ENCODE measurements at places on chromosomes 6 and 20.

- DNase-seq = no peak
Observed at GRCh38 chr6:97456070-97456469, 173.1 kb upstream of the MMS22L start.

GRCh38 chr6:148599967-148600426 lies 146.8 kb upstream of the UST start:
- DNase-seq = no peak

DNA sequence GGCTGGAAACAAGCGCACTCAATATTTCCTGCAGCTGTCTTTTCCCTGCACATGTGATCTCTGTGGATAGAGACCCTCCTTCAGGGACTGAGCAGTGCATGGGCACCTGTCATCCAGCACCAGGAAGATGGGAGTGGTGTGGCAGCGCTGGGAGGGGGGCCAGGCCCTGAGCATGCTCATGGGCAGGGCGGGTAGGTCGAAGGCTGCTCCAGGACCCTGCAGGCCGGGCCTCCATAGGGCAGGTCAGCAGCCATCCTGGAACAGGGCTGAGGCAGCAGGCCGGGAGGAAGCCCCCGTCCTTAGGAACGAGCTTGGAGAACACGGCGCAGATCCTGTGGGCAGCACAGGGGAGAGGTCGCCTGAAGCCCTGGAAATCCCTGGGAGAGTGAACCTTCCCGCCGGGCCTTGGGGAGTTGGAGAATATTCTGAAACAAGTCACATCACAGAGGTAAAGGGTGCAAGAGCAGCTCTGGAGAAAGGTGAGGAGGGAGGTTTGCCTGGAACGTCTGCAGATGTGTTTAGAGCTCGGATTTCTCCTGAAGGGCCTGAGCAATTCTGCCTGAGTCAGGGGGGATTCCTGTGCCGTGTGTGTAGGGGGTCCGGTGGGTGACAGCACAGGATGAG lies 133.2 kb downstream of the SMOC2 start:
- no peak for DNase-seq

GRCh38 chr6:75224303-75224926 lies 18.6 kb upstream of the COL12A1 start:
- no peak for DNase-seq

DNA sequence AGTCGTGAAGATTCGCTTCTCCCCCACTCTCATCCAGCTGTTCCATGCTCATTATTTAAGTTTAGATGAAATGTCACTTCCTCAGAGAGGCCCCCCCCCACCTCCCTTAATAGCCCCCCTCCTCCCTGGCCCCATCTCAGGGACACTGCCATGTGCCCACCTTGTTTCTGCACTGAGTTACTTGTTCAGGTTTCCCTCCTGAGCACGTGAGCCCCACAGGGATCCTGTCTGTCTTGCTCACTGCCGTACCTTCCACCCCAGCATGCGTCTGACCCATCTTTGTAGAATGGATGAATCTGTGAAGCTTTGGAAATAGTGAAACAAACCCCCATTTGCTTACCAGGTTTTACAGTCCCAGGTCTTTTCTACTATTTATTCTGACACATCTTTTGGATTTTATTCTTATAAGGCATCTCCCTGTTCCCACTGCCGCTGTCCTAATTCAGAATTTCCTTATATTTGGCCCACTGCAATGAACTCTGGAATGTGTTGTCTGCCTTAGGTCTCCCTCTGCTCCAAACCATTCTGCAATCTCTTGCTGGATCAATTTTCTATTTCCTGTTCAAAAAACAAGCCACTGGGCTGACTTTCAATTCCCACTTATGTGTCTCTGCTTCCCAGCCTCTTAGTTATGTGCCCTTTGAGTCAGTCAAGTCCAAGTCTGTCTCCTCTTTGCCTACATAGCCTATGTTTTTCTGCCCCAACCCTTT lies 136.5 kb upstream of the ECI2 start:
- DNase-seq = no peak

DNA sequence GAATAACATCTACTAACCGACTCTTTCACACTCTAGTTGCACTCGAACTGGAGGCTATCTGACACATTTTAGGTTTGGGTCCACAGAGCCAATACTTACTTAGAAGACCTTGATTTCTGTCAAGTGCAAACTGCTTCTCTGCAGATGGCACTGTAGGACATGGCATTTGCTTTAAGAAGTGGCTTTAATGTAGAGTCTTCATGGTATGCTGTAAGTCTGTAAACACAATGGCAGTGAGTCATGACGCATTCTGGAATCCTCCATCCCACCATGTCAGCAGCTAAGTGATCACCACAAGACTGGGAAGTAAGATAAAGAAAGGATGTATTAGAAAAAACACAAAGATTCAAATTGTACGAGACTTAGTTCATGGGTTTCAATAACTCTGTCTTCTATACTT lies 377.0 kb upstream of the NOX3 start:
- no peak for DNase-seq

- DNase-seq = no peak
Observed at GRCh38 chr6:94389218-94389617, 969.9 kb upstream of the EPHA7 start.

DNA sequence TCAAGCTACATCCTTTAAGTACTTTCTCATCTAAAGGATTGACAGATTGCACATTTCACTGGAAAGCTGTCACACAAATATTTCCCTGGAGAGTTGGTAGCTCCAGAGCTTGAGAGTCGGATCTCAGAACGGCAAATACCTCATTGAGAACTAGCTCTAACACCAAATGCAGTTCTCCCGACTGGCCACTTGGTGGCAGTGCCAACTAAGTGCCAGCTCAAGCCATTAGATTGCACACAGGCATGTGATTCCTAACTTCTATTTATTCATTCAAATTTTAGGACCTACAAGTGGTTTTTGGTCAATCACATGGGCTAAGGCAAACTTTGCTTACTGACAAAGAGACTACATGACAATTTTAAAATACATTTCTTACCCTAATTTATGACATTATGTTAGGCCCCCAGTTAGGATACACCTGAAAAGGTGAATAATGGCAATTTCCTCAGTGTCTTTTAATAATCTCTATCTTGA lies 7.9 kb upstream of the MCHR2 start:
- peak; percentile 21 for DNase-seq

DNA sequence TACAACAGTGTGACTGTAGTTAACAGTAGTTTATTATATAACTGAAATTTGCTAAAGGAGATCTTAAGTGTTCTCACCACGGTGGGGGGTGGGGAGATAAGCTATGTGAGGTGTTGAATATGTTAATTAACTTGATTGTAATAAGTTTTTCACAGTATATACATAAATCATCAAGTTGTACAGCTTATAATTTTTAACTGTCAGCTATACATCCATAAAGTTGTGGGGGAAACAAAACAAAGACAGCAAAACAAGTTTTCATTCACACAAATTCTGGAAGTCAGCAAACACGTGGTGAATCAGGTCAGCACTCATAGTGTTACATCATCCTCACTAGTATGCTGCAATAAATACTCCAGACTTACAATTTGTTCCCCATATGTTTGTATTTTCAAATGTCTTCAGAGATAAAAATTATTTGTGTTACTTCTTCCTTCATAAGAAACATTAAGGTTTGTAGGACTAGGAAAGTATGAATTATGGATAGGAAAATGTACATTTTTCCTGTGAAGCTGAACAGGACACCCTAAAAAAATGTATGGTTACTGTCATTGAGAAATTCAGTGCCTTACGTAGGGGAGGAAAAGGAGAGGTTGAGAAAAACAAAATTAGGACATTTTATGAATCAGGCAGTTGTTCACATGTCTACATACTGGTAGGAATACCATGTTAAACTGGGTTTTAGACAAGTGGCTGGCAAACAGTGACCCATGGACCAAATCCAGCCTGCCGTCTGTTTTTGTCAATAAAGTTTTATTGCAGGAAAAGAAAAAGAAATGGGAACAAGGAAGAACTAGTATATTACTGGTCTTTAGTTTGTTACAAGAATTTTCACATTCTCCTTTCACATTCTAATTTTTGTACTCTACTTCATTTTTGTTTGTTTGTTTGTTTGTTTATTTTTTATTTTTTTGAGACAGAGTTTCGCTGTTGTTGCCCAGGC lies 6.0 kb downstream of the SUMO4 start:
- no peak for DNase-seq

DNA sequence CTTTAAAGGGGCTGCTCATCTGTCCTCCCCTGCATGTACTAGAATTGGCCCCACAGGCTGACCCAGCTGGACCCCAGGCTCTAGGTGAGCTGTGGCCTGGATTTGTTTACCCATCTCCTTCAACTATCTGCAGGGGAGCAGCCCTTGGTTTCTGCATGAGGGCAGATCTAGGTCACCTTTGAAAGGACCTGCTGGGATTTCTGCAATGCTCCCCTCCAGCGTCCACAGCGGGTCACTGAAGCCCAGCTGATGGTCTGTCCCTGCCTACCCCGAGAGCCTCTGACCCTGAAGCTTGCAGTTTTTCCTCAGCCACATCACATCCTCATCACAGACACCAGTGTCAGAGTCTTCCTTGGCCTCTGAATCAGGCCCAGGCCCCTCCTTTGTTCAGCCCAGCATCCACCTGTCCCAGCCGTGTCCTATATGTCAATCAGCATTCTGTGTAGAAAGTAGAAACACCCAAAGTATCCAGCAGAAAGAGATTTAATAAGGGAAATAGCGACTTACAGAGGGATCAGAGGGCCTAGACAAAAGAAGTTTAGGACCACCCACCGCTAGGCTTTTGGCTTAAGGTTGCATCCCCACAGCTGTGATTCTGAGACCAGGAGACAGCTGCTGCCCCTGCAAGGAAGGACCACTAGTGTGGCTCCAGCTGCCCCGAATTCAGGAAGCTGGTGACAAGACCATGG lies 243.1 kb downstream of the LRFN2 start:
- no peak for DNase-seq

DNA sequence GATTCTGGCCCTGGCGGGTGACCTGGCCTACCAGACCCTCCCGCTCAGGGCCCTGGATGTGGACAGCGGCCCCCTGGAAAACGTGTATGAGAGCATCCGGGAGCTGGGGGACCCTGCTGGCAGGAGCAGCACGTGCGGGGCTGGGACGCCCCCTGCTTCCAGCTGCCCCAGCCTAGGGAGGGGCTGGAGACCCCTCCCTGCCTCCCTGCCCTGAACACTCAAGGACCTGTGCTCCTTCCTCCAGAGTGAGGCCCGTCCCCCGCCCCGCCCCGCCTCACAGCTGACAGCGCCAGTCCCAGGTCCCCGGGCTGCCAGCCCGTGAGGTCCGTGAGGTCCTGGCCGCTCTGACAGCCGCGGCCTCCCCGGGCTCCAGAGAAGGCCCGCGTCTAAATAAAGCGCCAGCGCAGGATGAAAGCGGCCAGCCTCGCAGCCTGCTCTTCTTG lies 868 bp upstream of the SLC2A4RG start:
- DNase-seq = no peak

- DNase-seq = no peak
Observed at GRCh38 chr6:30840935-30841643, 43.2 kb upstream of the DDR1 start.

- no peak for DNase-seq
Observed at GRCh38 chr6:13089296-13089994, 238.9 kb downstream of the TBC1D7 start.

GRCh38 chr6:38554700-38555413 lies 84.9 kb downstream of the BTBD9 start:
- no peak for DNase-seq

- DNase-seq = peak; percentile 92
Observed at GRCh38 chr6:167683028-167683862, 143.5 kb upstream of the AFDN start.

DNA sequence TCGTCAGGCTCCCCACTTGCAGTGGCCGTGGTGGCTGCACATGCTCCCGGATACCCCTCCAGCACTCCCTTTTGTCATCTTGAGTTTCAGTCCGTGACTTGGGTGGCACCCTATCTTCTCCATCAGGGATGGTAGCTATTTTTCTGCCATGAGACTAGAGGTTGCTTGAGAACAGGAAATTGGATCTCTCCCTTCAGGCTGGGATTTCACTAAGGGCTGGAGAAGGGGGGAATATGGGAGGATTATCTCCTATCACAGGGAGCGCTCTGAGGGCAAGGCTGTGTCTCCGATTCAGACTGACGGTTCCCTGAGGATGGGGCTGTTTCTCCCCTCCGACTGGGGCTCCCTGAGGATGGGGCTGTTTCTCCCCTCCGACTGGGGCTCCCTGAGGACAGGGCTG lies 123.1 kb downstream of the MRPL14 start:
- no peak for DNase-seq

DNA sequence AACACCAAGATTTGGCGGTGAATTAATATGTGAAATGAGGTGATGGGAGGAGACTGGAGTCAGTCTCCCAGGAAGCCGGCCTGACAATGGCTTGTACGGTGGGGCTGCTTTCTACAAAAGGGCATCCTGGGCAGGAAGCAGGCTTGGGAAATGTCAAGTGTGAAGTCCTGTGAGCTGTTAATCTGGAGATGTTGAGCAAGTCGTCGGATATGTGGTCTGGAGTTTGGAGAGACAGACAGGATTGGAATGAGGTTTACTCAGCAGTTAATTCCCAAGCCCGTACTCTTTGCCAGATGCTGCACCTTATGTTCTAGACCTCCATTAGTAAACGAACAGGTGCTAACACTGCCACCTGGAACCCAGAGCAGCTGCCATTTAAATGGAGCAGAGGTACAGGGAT lies 107.7 kb upstream of the FOXC1 start:
- no peak for DNase-seq

DNA sequence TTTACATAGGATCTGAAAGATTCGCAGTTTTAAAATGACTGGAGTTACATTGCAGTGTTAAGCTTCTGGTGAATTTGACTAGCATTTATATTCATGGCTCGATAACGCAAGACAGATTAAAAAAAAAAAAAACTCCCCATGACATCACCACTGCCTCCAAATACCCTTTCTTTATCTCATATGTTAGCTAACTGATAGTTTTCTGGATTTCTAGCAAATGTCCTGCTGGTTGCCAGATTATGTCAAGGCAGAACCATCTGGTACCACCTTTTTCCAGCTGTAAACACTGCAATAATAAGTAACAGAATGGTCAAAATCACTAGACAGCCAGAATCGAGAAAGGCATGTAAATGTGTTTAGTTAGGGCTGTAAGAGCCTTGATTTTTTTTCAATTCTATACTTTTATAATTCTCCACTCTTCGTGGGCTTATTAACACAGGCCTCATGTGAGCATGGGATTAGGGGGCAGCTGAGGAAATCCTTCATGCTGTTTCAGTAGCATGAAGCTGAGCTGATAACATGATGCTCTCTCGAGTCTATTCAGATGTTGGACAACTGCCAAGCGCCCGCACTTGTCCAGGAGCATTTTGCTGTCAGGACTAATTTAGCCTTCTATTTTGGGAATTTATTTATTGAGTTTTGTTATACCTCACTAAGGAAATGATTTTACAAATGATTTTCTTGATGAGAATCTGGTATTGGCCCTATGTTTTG lies 166.0 kb upstream of the SCGN start:
- no peak for DNase-seq

- DNase-seq = no peak
Observed at GRCh38 chr6:137677709-137678108, 183.5 kb upstream of the OLIG3 start.

GRCh38 chr20:9262653-9263194 lies 193.8 kb downstream of the PLCB4 start:
- no peak for DNase-seq

- no peak for DNase-seq
Observed at GRCh38 chr6:125222531-125223455, 69.2 kb downstream of the TPD52L1 start.

GRCh38 chr20:60420676-60421229 lies 462.5 kb downstream of the CDH26 start:
- DNase-seq = no peak

Measured in nucleus accumbens (tissue), 56 donors.